ENCODE measurements at places on chromosomes 5 and 9. TPM values are rescaled to one million over a fixed set of nuclear protein-coding genes. Genes with fewer than 3 reads are reported as not detected.

The SLC1A3 gene
- total RNA-seq = 429 TPM

The AK6 gene
- 44.9 TPM for total RNA-seq

GRCh38 chr5:78320401-78320800 is 25.9 kb upstream of the AP3B1 start:
- DNase-seq = no peak

The TMEM252 gene
- total RNA-seq = not detected

DNA sequence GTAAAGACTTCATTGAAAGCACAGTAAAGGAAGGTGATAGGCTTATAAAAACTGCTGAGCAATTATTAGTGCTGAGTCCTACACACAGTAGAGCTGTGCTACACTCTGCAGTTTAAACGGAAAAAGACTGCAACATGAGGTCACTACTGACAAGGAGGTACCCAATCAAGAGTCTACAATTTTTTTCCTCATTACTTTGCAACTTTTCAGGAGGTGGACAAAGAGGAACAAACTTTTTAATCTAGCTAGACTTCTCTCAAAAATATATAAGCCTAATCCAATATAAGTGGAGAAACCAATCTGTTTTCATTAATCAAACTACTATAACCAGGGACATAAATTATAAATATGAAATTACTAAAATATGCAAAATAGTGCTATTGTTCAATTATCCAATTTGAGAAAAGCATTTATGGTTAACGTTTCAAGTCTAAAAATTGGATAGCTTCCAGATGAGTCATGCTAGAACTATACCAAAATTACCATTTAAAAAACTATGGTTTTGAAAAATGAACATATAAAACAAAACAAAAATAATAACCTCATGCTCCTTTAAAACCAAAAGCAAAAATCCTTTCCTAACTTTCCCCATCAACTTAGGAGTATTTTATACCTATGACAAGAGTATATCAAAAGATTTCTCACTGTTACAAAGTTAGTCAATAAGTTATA is 37.7 kb downstream of the FAM13B start:
- no peak for DNase-seq

The PCYOX1L gene
- total RNA-seq = 1.9 TPM

GRCh38 chr5:92371889-92372235 is 988.7 kb upstream of the ARRDC3 start:
- DNase-seq = no peak

The DMRTA1 gene
- 0.35 TPM for total RNA-seq

The CORO2A gene
- 2.5 TPM for total RNA-seq

DNA sequence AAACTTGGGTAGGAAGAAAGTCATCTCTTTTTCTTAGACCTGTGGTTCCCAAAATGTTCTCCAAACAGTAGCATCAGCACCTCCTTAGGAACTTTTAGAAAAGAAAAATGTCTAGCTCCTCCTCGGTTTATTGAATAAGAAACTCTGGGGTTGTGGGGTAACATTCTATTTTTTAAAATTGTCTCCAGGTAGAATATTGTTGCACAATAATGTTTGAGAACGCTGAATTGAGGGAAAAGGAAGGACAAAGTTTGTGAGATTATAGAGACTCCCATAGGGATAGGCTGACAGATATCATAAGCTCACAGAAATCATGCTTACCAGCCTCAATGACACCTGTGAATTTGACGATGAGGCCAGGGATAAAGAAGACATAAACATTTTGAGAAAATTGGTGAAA is 1199.0 kb upstream of the CDH6 start:
- no peak for DNase-seq

DNA sequence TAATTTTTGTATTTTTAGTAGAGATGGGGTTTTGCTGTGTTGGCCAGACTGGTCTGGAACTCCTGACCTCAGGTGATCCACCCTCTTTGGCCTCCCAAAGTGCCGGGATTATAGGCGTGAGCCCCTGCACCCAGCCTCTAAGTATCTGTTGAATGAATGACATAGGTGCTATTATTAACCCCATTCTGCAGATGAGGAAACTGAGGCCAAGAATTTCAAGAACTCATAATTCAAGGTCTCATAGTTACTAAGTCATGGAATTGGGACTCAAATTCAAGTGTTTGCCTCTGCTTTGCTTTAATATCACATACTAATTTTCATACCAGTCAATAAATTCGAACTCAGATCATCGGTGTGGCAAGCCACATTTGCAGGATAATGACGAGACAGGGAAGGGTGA is 1.9 kb downstream of the KIF20A start:
- no peak for DNase-seq

- no peak for DNase-seq
Measured at GRCh38 chr9:108345826-108346225, 510.0 kb downstream of the ACTL7B start.

- no peak for DNase-seq
Measured at GRCh38 chr9:84294241-84294950, 46.2 kb downstream of the SLC28A3 start.

DNA sequence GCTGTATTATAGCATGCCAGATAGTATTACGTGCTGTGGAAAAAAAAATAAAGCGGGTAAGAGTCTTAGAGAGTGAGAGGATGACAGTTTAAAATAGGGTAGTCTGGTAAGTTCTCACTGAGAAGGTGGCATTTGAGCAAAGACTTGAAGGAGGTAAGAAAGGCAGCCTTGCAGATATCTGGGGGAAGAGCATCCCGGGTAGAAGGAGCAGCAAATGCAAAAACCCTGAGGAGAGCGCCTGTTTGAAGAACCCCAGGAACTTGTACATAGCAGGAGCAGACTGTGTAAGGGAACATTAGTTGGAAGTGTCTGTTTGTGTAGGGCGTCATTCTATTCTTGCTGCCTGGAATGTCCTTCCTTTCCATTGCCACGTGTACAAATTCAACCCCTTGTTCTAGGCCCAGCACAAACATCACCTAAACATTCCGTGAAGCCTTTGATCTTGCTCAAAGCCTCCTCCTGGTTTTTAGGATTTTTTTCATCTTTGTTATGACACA is 2.6 kb downstream of the AP3S1 start:
- no peak for DNase-seq

The PRRX2 gene
- 8.5 TPM for total RNA-seq

The CCNO gene
- not detected for total RNA-seq

GRCh38 chr5:21792748-21793147 is 1060.4 kb downstream of the CDH12 start:
- no peak for DNase-seq

GRCh38 chr5:149719666-149720065 is 10.4 kb upstream of the PPARGC1B start:
- no peak for DNase-seq

DNA sequence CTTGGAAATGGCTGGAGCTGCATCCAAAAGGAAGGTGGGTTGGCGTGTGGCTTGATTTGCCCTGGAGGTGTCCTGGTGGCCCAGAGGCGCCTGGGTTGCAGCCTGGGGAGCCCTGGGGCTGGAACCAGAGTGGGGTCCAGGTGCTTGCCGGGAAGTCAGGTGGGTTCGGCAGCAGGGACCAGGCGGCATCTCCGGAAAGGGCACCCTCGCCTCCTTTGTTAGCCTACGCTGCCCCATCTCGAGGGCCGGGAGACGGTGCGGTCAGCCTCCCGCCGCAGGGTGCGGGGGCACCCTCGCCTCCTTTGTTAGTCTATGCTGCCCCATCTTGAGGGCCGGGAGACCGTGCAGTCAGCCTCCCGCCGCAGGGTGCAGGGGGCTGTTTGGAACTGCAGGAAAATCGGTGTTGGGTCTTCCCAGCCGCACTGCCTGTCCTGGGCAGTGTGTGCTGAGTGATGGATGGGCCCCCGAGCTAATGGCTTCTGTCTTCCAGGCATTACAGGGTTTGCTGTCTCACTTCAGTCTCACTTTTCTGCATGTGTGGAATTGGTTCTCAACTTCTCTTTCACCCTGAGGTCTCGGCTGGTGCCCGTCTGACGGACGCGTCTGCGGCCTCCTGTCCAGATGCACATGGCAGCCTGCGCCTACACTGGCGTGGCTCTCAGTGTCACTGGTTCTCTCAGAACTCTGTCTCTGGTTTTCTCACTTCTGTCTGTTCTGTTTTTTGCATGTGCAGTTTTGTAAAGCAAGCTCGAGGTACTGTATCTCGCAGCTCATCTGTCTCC is 139.0 kb downstream of the CACNA1B start:
- no peak for DNase-seq

The ZFP2 gene
- 1.3 TPM for total RNA-seq

DNA sequence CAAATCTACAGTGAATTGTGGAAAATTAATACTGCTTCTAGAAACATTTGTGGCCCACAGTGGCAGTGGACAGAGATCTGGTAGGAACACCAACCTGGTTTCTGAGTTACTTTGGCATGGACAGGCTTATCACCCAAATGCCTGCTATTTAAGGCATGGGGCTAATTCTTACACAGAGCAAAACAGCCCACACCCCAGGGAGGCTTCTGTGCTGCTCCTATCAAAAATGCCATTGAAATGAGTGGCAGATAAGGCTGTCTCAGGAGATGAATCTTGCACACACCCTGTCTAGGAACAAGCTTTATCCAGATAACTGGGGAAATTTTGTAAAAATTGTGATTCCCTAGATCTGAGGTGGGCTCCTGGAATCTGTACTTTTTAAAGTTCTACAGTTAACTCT is 307.1 kb downstream of the TLE1 start:
- DNase-seq = no peak

- no peak for DNase-seq
Measured at GRCh38 chr5:103262422-103262871, 3.9 kb downstream of the MACIR start.

- no peak for DNase-seq
Measured at GRCh38 chr9:99438596-99438995, 216.5 kb downstream of the SEC61B start.

DNA sequence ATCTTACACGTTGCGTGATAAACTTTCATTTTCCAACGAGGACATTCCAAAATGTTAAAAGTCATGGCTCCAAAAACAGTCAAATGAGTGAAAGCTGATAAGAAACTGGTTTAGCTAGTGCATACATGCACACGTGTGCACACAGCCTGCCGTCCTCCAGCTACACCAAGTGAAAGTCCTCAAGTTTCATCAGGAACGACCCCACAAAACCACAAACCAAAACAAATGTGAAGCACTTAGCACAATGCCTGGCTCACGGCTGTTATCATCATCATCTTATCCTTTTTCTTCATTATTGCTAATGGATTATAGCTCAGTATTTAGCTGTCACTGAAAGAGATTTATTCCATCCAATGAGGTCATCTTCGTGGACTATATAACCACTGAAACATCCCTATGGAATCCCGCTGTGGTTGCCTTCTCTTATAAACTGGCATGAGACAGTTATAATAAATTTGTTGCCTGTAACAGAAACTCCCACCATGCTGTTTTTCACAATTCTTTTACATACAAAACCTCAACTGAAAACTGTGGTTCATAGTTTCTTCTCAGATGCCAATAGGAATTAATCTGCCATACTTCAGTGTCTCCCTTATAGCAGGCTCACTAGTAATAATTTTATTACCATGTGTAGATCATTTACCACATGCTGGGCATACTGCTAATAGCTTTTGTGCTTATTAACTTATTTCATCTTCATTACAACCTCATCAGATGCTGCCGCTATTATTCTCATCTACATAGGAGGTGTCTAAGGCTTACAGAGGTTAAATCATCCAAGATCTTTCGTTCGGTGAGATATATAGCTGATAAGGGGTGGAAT is 56.1 kb downstream of the SAXO1 start:
- no peak for DNase-seq

All from mesenteric fat pad (tissue), 1 donor.